ENCODE measurements at places on chromosomes 5 and 9.
A peak's percentile ranks its signal among the peaks of the same experiment; 100 is the strongest.

DNA sequence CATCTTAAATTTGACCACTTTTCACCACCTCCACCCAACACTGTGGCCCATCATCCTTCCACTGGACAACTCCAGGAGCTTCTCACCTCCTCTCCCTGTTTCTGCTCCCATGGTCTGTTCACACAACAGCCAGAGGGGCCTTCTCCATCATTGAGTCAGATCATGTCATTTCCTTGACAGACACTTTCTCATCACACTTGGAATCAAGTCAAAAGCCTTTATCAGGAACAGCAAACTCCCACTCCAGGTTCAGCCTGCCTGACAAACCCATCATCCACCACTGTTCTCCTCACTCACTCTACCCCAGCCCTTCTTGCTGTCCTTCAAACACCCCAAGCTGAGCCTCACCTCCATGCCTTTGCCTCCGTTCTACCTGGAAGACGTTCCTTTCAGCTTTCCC, 78.4 kb upstream of the ADRA1B start:
- no peak for DNase-seq

DNA sequence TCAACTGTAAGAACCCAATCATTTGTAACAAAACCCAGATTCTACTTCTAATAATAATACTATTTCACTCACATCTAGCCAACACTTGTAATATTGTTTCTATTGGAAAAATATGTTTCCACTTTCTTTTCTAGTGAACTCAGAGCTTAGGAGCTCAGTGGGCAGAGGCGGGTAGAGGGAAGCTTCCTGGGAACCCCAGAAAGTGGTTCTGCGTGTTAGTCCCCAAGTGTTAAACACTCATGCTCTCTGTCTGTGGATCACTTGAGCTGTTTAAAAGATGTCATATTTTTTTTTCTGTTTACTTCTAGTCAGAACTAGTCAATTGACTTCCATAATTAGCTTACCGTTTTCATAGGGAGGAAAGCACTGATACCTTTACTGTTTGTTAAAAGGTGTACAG, 20.6 kb downstream of the SNX18 start:
- DNase-seq: no peak

- DNase-seq: peak; percentile 6
Measured at GRCh38 chr5:73303148-73304079, 130.4 kb downstream of the TMEM174 start.

DNA sequence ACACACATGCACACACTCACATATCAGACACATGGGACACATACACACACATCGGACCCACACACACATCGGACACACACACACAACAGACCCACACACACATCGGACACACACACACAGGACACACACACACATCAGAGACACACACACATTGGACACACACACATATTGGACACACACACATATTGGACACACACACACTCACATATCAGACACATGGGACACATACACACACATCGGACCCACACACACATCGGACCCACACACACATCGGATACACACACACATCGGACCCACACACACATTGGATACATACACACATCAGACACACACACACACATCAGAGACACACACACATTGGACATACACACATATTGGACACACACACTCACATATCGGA, 12.8 kb upstream of the LAMC3 start:
- no peak for DNase-seq

DNA sequence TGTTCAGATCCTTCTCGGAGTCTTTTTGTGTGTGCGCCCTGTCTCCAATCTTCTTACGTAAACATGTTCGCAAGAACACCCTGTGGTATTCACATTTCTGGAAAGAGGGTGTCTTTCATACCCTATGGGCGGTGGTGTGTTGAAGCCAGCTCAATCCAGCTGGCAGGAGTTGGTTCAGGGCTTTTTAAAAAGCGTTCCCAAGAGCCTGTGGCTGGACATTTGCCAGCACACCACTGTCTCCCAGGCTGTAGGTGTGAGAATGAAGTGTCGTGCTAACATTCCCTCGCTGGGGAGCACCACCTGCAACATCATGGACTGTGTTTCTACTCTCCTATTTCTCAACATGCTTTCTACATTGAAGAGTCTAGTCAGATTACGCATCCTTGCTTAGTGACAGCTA, 51.7 kb downstream of the S1PR3 start:
- DNase-seq: no peak

DNA sequence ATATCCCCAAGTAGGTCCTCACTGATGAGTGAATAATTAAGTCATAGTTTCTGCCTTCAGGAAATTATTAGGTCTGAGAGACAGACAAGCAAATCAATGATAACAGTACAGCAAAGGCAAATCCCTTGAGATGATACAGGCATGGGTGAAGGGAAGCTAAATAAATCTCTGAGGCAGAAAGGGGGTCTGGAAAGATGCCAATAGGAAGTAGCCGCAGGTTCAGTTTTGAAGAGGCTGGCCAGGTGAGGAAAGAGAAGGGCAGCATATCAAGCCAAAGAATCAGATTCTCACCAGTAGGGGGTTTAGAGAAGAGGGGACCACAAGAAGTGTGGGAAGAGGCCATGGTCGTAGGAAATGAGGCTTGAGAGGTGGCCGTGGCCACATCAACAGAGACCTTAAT, 85.8 kb downstream of the KIAA1958 start:
- peak; percentile 6 for DNase-seq

DNA sequence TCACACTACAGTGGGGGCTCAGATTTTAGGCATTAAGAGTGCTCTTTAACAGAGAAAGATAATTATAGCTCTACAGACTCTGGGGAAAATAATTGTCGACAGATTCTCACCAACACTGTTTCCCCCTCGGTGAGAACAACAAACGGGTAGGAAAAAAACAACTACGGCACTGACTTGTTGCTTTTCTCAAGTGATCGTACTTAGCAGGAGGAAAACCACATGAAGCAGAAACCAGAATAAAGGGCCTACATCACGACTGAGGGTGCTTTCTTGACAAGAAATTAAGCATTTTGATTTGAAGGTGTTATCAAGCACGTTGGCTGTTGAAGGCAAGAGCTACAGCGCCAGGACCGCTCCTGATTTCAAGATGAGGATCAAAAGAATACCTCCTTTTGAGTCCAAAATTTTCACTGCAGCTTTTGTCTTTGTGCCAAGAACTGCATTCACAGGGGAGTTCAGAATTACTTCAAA, 27.2 kb upstream of the CER1 start:
- no peak for DNase-seq

- no peak for DNase-seq
Measured at GRCh38 chr5:176879663-176880361, 19.3 kb downstream of the HK3 start.

GRCh38 chr9:86126998-86127972, 27.9 kb upstream of the GOLM1 start:
- DNase-seq: peak; percentile 13

GRCh38 chr9:92426501-92427145, 2.4 kb upstream of the OMD start:
- no peak for DNase-seq

DNA sequence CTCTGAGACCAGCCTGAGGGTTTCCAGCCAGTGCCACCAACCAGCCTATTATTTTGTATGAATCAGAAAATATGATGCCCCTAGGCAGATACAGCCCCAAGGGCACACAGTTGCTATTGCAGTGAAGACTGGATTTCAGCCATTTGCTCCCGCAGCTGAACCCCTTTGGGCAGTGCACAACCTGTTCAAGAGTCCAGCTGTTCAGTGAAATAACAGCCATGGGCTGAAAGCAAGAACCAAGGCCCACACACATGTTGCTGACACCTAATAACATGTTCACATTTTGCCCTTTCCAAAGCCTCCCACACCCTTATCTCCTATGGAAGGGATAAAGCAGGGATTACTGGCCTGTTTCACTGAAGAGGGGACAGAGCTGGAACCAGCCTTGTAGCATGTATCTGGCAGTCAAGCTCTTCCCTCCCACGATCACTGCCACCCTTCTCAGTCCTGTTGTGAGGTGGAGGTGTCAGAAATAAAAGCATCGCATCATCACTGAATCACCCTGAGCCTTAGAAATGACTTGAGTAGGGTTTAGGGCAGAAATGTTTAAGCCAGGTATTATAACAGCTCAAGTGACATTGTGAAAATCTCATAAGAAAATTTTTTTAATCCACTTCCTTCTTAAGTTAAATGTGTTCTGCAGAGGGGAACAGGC, 137.1 kb upstream of the FSTL4 start:
- no peak for DNase-seq

DNA sequence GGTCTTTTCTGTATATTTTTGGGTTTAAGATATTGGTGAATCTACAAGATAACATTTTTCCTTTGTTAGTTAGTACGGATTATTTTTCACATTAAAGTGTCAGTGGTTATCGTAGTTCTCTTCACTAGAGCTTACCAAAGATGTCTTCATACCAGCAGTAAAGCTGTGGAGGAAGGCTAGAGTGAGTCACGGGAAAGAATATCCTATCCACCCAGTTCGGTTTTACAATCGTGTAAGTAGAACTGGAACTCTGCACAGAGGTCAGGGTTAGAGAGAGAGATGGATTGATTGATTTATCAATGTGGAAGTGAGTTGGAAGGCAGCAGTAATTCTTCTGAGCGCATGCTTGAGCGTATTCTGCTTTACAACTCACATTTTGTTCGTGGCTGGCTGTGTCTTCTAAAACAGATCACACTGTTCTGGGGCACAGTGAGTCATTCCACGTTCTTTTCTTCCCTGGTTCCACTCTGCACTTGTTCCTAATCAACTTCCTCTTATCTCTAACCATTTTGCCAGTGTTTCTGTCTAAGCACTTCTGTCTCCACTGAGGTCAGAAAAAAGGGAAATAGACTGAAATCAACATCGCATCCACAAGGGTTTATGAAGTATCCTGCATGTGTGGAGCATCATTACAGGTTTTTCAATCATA, 86.5 kb upstream of the ARRDC3 start:
- DNase-seq: no peak

Data from GM12865 (cell line).